Stimulated activated CD4-positive, alpha-beta T cell treated with anti-CD3 and anti-CD28 coated beads, Interleukin-2, amount 100 ng/mL, for 4 hours (primary cell): ENCODE measurements at places on chromosomes 4 and X.

DNA sequence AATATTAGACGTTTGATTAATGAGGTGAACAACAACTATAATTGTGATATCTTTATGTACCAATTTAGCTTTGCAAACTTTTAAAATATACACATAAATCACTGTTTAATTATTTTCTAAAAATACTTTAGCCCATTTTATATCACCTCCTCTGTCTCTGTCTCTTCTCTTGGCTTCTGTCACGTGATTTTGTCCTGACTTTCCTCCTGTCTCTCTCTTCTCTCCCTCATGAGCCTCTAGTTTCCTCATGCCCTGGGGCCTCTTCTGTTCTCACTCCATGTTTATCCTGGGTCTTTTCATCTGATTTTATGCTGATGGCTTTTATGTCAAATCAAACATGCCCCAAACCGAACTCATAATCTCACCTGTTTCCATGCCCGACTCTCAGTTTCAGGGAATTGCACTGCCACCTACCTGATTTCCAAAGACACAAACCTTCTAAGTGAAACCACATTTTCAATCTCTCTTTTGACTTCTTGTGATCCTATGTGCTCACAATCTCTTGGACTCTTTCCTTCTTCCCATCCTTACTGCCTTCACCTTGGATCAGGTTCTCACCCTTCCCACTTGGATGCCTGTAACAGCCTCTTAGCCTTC, 303.0 kb upstream of the GALNT7 start:
- DNase-seq: no peak

DNA sequence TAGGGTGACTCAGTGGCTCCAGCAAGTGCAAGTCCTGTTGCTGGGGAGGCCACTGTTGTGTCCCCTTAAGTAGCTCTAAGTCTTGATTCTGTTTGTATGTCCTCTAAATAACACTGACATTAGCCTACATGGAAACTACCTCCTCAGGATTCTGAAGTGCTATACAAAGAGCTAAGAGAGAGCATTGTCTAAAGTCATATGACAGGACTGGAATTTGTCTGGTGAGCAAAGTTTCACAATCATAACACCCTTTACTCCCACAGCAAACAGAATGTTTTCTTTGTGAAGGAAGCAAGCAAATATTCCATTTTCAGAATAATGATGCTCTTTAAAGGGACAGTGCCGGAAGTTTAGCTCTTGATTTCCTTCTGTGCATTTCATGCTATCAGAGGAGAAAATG, 23.4 kb upstream of the CT47A1 start:
- DNase-seq: no peak

- DNase-seq: no peak
Observed at GRCh38 chr4:38154681-38155588, 194.7 kb downstream of the PTTG2 start.

DNA sequence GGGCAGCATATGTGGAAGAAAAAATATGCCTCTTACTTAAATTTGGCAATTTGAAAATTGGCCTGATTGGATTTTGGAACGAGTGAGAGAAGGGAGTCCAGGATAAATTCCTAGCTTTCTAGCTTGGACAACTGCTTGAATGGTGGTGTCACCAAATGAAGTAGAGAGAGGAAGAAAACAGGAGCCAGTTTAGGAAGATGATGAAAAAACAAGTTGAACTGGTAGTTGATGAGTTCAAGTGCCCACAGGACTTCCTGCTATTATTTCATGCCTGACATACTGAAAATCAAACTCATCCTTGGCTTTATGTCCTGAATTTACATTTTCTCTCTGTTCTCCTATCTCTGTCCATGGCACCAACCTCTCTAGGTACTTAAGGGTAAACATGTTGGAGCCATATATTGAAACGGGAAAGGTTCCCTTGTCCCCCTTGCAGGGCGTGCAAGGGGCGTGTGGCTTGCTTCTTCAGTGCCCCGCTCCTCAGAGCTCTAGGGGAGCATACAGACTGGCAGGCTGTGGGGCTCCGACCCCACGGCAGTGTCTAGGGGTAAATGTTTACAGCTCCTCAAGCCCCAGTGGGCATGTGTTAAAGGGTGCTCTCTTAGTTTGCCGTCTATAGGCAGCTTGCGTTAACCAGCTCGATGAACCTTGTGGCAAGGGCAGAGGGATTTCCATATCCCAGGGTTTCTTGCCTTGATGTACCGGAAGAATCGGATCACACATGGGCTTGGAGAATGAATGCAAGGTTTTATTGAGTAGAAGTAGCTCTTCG, 250.7 kb upstream of the PGRMC2 start:
- DNase-seq: no peak

DNA sequence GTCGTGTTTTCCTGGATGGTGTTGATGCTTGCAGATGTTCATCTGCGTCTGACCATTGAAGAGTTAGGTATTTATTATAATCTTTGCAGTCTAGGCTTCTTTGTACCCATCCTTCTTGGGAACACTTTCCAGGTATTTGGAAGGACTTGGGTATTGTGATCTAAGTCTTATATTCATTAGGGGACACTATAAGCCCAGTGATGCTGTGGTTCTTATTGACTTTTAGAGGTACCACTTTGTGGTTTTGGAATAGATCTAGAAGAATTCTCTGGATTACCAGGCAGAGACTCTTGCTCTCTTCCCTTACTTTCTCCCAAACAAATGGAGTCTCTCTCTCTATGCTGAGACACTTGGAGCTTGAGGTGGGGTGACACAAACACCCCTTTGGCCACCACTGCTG, 41.6 kb downstream of the AFM start:
- no peak for DNase-seq

GRCh38 chr4:33025236-33025635, 2305.1 kb downstream of the PCDH7 start:
- DNase-seq: no peak

GRCh38 chr4:95544113-95545103, 4.4 kb downstream of the UNC5C start:
- DNase-seq: no peak

DNA sequence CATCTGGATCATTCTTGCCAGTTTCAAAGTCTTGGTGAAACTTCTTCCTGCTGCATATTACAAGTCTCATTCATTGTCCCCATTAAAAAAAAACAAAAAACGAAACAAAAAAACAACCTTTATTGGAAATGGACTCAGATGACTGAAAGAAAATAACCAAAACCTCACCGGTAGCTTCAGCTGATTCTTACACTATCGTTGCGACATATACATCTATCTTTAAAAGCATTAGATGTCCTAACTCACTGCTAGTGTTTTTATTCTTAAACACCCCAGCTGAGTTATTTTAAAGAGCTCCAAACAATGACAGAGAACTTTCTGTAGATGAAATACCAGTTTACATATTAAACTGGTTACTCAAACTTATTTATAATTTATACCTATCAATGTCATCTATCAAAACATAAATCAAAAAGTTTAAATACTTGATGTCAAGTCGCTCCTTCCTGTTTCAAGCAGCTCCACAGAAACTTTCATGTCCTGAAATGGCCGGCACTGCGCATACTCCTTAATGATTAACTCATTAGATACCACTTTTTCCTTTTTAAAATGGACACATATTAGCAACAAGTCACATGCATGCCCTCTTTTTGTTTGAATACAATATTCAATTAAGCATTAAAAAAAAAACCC, 87.2 kb downstream of the HPRT1 start:
- DNase-seq: no peak

- DNase-seq: no peak
Observed at GRCh38 chr4:83138946-83139345, 24.4 kb upstream of the PLAC8 start.

- peak; percentile 18 for DNase-seq
Observed at GRCh38 chrX:132489578-132490419, 961 bp upstream of the MBNL3 start.

DNA sequence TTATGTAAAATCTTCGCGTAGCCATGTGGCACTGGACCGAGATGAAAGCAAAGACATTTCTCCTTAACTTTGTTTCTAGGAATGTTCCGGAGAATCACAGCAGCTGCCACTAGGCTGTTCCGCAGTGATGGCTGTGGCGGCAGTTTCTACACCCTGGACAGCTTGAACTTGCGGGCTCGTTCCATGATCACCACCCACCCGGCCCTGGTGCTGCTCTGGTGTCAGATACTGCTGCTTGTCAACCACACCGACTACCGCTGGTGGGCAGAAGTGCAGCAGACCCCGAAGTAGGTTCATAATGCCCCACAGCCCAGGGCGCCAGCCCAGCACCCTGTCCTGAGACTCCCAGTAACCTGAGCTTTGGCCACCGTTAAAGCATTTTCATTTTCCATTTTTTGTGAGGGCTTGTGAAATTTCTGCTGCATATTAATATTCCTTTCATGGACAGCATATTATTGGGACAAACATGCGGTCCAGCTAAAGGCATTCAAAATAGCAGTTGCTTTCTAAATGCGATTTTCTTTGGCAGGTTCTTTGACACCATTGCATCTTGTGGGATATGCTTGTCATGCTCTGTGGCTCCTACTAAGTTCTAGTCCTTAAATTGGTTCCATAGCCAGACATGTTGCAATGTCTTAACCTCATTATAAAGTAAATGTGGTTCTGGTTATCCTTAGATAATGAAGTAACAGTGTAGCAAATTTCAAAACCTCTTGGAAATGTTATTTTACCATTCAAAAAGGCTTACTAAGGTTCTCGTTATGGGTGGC, 49.1 kb upstream of the MSANTD1 start:
- no peak for DNase-seq

GRCh38 chr4:101418055-101418454, 70.7 kb upstream of the PPP3CA start:
- peak; percentile 16 for DNase-seq

DNA sequence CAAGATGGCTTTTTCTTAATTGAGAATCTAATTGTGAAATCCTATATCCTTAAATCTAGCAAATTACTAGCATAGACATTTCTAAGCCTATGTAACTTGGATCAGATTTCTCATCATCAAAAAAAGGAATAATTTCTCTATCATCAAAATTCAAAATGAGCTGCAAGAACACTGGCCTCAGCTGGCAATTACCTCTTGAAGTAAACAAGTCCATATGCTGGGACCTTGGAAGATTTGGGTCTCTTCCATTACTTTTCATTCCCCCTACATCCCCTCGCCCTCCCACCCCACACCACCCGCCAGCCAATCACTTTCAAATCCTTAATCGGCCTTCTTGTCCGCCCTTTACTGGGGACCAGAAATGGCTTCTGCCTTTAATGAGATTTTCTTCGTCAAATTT, 23.3 kb upstream of the MBTPS2 start:
- DNase-seq: no peak

GRCh38 chr4:182179105-182179504, 64.1 kb upstream of the TENM3 start:
- DNase-seq: no peak

- DNase-seq: no peak
Observed at GRCh38 chrX:71160475-71160874, 15.8 kb downstream of the NLGN3 start.

- DNase-seq: no peak
Observed at GRCh38 chr4:5033281-5033841, 14.1 kb upstream of the CYTL1 start.

DNA sequence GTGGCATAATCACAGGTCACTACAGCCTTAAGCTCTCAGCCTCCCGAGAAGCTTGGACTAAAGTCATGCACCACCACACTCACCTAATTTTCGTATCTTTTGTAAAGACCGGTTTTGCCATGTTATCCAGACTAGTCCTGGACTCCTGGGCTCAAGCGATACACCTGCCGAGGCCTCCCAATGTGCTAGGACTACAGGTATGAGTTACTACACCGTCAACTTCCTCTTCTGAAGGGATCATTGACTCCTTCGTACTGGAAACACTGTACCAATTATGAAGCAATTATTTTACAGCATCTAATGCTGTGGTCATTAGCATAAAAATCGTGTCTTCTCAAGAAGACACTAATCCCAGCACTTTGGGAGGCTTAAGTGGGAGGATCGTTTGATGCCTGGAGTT, 35.2 kb downstream of the PDS5A start:
- no peak for DNase-seq

DNA sequence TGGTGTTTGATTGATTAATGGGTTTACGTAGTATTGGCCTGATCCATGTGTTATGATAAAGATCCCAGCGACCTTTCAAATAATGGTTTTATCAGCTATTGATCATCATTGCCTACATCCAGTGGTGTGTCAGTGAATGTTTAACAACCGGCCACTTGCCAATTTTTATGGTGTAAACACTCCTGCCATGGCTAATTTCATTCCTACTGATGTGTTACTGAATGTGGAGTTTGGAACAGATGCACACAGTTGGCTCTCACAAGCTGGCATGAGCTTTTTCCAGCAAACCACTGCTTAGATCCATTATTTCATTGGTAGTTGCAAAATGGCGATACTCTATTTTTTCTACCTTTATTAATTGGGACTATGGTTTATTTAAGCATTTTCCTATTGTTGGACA, 139.9 kb downstream of the REPS2 start:
- no peak for DNase-seq

- no peak for DNase-seq
Observed at GRCh38 chr4:6941796-6942195, 32.2 kb downstream of the TBC1D14 start.

DNA sequence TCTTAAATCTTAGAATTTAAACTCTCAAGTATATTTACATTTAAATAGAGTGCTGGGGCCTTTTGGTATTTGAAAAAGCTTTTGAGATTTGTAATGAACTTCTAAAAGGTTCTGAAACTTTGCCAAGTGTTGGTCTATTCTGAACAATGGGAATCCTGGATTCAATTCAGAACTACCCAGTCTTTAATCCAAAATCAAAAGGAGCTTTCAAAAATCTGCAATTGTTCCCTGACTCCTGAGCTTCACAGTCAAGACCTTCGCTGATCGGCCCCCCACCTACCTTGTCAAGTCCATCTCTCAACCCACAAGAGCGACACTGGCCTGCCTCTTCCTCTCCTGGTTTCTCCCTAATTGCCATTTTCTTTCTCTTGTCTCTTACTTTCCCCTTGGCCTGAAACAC, 666.1 kb upstream of the BOD1L1 start:
- DNase-seq: no peak

DNA sequence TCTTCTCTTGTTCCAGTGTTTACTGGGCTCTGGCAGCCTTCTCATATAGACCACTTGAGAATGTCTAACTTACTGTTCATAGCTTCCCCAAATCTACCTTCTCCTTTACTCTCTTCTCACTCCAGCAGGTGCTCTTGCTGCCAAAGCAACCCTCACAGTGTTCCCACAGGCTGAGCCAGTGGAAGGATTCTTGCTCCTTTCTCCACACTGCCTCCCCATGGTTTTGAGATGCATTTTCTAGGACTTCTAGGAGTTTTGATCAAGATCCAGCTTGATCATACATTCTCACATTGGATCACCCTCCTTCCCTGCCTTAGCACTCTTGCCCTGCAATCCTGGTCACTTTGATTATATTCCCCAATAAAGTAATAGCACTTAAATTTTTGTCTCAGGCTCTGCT, 230.8 kb downstream of the TMEM47 start:
- no peak for DNase-seq

GRCh38 chr4:159227984-159228383, 125.1 kb downstream of the RAPGEF2 start:
- DNase-seq: no peak

GRCh38 chrX:25003066-25003849, 12.5 kb downstream of the ARX start:
- DNase-seq: no peak

GRCh38 chr4:149972407-149972806, 105.8 kb upstream of the DCLK2 start:
- no peak for DNase-seq

GRCh38 chr4:125244848-125245450, 69.8 kb upstream of the FAT4 start:
- DNase-seq: no peak

- DNase-seq: no peak
Observed at GRCh38 chrX:84611843-84612636, 109.8 kb upstream of the HDX start.

- no peak for DNase-seq
Observed at GRCh38 chr4:138859254-138859653, 156.3 kb upstream of the NOCT start.

- DNase-seq: no peak
Observed at GRCh38 chrX:149877636-149878035, 3.3 kb upstream of the MAGEA8 start.
